ENCODE measurements at places on chromosomes 16 and 17.

- DNase-seq: peak; percentile 91
These were observed 1.0 kb downstream of the MNT start for GRCh38 chr17:2399572-2400473.

GRCh38 chr17:56809106-56809819, 24.5 kb downstream of the C17orf67 start:
- DNase-seq: no peak

- DNase-seq: no peak
These were observed 9.1 kb upstream of the CRISPLD2 start for GRCh38 chr16:84810518-84811273.

DNA sequence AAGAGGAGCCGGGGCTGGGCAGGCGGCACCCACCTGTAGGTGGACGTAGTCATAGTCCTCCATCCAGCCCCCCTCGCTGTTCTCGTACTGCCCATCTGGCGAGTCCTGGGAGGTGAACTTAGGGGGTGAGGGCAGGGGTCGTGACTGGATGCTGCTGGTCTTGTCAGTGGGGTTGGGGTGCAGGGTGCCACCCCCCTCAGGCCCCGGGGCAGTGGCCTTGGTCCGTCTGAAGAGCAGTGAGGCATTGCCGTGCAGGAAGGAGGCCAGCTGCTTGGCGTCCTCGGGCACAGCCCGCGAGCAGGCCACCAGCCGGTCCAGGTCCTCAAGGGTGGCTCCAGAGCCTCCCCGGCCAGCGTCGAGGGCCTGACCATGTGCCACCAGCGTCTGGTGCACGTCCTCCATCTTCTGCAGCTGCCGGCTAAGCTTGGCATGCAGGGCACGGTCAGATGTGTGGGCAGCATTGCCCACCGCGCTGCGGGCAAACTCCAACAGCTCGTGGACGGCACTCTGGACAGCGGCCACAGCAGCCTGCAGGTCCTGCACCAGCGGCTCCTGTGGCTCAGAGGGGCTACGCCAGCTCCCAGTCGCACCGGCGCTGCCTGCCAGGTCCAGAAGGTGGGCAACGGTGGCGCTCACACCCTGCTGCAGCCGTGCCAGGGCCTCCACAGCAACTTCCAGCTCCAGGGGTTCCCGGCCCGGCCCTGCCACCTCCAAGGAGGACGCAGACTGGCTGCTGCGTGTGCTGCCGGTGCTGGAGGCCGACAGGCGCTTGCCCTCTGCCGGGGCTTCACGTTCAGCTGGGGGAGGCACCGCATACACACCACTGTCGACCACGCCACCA, 16.3 kb downstream of the CTRB1 start:
- DNase-seq: no peak

- no peak for DNase-seq
These were observed 10.5 kb downstream of the PDILT start for GRCh38 chr16:20393801-20394577.
